AG10803 (cell line): ENCODE measurements at places on chromosomes 5 and 9.

DNA sequence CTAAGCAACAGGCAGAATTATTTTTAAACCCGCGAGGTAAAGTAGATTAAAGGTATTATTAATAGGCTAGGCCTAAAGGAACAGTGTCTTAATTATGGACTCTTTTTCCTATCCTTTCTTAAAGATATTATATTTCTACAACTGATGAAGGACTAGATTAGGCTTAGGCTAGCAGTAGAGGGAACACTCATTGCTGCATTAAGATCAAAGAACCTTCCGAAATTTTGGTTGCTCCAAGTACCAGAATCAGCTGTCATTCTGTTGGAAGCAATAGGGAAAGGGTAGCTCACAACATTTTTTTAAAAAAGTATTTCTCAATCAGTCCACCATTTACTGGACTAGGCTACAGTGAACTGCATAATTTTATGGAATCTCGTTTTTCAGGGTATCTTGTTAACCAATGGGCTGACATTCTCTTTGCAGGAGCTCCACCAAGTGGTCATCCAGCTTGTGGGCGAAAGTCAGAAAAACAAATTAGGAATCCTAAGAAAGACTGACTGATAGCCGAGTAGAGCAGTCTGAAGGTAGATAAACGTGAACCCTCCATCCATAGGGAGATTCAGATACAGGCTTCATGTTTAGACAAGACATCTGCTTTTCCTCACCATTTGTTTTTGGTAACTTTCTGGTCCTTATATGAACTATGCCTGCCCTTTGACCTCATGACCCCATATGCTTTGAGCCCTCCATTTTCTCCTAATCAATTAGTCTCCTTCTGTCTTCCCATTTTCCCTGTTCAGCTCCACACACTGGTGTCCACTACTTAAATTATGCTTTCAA lies 103.6 kb upstream of the CHD1 start:
- peak; percentile 78 for DNase-seq

DNA sequence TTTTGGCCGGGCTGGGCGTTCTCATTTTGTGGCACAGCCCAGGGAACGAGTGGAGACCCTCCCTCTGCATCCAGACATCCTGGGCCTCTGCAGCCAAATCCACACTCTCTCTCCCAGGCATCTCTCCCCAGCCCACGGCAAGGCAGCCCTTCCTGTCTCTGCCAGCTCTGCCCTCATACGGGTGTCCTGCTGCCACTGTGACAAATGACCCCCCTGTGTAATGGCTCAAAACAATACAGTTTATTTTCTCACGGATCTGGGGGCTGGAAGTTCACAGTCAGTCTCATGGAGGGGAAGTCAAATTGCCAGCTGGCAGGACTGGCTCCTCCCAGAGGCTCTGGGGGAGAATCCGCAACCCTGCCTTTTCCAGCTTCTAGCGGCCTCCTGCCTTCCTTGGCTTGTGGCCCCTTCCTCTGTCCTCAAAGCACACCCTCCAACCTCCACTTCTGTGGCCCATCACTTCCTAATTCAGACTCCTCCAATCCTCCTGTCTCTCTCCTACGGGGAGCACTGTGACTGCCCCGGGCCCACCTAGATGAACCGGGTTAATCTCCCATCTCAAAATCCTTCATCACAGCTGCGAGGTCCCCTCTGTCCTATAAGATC lies 70.2 kb upstream of the COL5A1 start:
- no peak for DNase-seq

- DNase-seq: no peak
These were observed 20.7 kb upstream of the JADE2 start for GRCh38 chr5:134504629-134505300.

DNA sequence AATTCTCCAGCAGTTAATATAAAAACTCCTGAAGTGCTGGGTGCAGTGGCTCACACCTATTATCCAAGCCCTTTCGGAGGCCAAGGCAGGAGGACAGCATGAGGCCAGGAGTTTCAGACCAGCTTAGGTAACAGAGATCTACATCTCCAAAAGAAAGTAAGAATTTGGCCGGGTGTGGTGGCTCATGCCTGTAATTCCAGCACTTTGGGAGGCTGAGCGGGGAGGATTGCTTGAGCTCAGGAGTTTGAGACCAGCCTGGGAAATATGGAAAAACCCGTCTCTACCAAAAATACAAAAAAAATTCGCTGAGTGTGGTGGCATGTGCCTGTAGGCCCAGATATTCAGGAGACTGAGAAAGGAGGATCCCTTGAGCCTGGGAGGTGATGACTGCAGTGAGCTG lies 6.7 kb upstream of the GPBP1 start:
- no peak for DNase-seq

DNA sequence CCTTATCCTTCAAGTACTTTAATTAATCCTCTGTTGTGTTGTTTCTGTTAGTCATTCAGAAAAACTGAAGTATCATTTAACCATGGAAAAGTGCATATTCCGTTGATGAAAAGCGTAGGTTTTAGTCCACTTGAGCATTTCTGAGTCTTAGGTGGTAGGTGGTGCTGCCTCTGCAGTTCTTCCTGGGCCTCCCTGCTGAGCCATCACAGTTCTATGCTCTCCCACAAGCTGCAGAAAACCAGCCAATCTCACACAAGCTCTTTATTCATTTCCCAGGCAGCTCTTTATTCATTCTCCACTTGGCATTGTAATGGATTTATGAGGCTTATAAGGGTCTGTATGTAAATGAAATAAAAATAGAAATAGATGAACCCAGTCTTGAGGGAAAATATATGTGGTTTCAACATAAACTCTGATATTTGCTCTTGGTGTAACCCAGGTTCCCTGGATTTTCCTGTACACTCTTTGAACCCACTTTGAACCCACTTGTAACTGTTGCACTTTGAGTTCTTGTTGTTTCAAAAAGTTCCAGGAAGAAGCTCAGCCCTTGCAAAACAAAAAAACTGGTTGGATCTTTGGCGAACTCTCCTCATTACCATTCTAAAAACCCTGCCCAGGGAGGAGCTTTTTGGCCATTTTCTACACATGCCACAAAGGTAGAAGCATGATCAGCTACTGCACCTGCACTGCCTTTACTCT lies 56.0 kb downstream of the ZNF510 start:
- DNase-seq: no peak

DNA sequence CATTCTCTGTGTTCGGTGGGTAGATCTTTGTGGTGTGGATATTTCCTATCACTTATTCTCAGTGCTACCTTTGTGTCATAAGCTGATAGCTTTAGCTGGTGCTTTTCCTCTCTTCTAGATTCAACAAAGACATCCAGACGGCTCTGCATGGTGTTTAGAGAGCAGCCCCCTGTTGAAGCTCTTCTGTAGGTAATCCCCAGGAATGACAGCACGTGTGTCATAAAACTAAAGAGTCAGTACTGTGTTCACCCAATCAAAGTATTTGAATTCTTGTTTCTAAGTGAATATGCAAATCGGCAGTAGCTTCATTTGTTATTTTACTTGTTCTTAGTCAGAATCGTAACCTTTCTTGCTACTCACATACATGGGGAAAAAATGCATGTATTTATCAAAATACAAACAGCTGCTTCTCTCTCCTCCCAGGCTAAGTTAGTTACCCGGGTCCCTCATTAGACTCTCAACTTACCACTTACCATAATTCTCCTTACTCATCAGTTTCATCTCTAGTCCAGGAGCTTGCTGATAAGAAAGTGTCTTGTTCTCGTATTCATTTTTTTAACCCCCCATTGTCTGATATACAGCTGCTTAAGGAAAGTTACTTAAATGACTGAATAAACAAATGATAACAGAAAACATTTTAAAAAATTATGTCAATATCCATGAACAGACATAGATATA lies 1696.0 kb upstream of the WWC1 start:
- no peak for DNase-seq

GRCh38 chr9:94922098-94922607 lies 195.7 kb downstream of the AOPEP start:
- peak; percentile 100 for DNase-seq

DNA sequence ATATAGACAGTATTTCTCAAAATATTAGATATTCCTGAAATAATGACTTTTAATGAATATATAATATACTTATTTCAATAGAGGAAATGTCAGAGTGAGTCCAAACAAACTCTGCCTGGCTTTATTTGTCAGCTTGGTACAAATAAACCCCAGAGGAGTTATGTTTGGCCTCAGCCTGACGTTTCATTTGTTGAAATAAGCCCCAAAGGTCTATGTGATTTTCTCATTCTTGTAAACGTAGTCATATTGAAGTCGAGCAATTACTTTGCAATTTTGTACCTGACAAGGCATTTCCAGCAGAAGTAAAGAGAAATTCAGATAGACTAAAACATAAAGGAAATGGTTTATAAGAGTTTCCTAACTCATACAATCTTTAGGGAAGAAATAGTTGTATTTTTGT lies 57.9 kb downstream of the MCCC2 start:
- no peak for DNase-seq

GRCh38 chr9:6055216-6055615 lies 39.8 kb upstream of the RANBP6 start:
- DNase-seq: peak; percentile 95

DNA sequence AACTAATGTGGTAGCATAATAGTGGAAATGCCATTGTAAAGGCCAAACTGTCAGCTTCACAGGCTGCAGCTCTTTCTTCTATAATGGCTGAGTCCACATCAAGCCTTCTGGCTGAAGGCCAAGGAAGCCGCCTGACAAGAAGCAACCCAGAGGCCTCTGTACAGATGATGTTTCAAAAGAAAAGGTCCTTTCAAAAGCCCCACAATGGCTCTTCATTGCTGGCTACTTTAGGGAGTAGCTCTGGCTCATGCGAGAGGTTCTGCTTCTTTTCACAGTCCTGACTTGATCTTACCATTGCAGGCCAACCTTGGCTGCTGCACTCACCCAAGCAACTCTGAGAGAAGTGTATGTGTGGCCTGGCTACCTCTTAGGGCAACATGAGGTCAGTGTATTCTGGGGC lies 54.5 kb upstream of the EQTN start:
- DNase-seq: no peak

- DNase-seq: no peak
These were observed 12.5 kb downstream of the AGXT2 start for GRCh38 chr5:35035271-35035670.

DNA sequence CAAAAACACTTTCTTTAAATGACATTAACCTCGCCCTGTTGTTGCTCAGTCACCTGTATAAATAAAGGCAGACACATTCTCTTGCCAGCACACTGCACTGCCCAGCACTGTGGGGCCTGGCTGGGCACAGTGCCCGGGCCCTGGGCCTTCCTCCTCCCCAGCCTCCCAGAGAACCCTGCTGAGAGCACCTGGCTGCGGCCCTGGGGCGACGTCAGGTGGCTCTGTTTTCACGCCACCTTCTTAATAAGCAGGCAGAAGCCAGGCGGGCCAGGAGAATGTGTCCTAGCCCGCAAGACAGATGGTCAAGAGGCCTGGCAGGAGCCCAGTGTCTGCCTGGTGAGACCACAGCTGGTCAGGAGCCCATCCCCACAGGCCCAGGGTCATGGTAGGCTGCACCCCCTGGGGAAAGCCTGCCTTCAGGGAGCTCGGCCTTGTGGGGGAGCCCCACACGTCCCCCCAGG lies 8.2 kb upstream of the AGPAT2 start:
- DNase-seq: no peak

GRCh38 chr9:94150890-94151650 lies 66.8 kb downstream of the PTPDC1 start:
- DNase-seq: peak; percentile 40

DNA sequence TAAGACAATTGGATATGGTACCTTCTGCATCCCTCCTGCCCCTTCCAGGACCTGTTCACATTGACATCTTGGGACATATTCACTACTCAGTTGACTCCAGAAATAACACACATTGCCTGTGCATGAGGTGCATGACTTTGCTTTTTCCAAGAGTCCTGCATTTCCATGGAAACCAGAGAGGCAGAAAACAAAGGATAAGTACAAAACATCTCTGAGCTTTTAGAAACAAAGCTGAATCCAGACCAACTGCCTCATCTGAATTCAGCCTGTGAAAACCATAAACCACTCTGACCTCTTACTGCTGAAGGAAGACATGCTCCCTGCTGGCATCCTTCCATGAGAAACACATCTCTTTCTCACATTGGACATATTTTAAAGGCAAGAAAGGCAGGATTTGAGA lies 695.1 kb downstream of the TAF11L14 start:
- DNase-seq: no peak

DNA sequence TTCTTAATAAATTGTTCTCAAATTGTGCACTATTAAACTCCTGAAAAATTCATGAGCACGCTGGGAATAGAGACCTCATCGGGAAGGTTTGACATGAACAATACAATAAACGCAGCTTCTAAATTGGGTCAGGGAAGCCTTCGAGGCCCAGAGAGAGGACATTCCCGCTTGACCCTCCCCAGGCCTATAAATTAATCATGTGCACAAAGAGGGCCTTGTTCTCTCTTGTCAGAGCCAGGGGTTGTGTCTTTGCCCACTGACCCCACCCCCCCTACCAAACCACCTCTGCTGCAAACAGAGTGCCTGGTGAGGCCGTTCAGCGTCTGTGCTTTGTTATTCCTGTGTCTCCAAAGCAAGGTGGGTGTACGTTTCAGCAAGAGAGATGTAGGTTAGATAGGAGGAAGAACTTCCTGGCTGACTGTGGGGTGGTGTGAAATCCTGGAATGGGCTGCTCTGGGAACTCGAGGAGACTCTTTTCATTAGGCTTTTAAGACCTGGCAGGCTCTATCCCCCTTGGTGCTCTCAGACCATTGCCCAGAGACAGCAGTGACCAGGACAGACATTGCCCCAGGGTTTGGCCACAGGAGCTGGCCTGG lies 18.2 kb upstream of the DAB2IP start:
- no peak for DNase-seq

GRCh38 chr9:133367778-133368177 lies 8.1 kb downstream of the SURF4 start:
- no peak for DNase-seq

- peak; percentile 63 for DNase-seq
These were observed 33.0 kb upstream of the SLC1A3 start for GRCh38 chr5:36573438-36573837.

DNA sequence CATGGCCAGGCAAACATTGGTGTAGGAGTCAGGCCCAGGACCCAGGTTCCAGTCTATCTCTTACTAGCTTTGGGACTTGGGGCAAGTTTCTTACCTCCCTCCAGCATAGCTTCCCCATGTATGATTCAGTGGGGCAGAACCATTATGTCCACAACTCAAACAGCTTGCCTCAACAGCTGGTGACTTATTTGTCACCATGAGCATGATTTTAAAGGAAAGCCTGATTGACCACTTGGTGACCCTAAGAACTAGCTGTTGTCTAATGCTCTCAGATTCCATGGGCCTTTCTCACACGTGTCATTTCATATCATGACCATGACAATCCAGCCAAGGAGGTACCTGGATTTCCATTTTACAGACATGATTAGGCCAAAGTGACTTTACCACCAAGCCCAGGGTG lies 126.4 kb downstream of the TTLL11 start:
- DNase-seq: no peak

GRCh38 chr9:13411791-13412190 lies 132.3 kb upstream of the MPDZ start:
- DNase-seq: no peak

GRCh38 chr5:3060283-3060682 lies 308.8 kb upstream of the IRX2 start:
- DNase-seq: no peak

GRCh38 chr5:23457780-23458179 lies 49.6 kb upstream of the PRDM9 start:
- no peak for DNase-seq
